Activated T-cell treated with anti-CD3 and anti-CD28 coated beads for 4 hours (primary cell): ENCODE measurements at places on chromosomes 3 and 15.

DNA sequence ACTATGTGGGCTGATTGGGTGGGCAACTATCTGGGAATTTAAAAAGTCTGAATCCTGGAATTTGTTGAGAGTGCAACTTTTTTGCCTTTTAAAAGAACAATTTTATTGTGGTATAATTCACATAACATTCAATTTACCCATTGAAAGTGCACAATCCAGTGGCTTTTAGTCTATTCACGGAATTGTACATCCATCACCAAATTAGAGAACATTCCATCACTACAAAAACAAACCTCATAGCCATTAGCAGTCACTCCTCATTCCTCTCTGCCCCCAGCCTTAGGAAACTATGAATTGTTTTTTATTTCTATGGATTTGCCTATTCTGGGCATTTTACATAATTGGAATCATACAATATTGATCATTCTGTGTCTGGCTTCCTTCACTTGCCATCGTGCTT is 101.8 kb upstream of the ALDH1A3 start:
- no peak for DNase-seq

DNA sequence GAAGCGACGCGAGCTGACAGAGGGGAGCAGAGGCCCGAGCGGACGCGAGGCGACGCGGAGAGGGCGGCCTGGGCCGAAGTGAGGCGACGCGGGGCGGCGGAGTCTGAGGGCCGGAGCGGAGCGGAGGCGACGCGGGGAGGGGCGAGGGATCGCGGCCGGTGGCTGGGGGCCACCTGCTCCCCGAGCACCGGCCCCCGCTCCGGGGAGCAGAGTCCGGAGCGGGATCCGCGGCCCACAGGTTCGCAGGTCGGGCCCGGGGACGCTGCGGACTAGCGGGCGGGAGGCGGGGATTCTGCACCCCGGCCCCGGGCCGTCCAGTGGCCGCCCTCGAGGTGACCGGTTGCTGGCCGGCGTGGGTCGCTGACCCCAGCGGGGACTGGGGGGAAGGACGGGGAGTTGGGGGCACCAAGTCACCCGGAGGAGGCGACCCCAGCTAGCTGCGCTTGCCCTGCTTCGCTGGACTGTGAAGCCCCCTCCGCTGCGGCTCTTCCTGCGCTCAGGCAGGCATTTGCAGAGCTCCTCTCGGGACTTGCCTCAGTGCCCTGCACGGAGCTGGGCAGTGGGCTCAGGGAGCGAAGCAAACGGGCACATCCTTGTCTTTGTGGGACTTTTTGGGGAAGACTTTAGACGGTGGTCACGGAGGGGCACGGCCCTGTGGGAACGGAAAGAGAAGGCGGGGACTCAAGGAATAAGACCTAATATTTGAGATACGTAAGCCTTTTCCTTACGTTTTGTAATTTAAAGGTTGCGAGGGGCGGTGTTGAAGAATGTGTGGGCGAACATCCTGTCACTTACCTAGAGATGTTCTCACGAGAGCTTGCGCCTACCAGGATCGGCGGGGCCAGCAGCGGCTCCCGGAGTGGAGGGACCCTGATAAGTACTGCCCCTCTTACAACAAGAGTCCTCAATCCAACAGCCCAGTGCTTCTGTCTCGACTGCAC is 566 bp downstream of the HMCES start:
- DNase-seq = peak; percentile 44

DNA sequence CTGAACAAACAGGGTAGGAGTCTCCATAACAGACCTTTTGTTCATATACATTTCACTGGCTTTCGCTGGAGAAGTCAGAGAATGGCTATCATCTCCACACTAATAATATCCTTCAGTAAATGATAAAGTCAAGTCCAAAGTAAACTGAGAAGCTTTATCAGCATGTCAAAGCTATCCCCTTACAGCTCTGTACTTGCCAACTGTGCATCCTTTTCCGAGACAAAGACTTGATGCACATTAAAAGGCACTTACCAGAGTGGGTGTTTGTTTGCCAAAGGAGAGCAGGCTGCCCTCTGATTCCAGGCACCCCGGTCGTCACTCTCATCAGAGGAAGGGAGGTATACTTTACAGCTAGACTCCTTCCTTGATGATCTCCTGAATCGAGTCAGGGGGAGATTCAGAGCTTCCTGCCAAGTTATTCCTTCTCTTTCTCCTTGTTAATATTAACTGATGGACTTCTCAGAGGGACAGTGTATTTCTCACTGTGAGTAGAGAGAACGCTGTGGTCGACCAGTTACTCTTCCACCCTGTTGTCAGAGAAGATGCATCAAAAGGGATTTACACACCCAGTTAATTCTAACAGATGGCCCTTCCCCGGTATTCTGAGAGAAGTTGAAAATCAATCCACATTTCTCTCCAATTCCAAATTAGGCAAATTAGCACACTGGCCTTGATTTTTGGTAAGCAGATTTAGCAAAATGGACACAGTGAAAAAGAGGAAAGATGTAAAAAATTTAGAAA is 504.7 kb upstream of the NR2F2 start:
- DNase-seq = no peak

DNA sequence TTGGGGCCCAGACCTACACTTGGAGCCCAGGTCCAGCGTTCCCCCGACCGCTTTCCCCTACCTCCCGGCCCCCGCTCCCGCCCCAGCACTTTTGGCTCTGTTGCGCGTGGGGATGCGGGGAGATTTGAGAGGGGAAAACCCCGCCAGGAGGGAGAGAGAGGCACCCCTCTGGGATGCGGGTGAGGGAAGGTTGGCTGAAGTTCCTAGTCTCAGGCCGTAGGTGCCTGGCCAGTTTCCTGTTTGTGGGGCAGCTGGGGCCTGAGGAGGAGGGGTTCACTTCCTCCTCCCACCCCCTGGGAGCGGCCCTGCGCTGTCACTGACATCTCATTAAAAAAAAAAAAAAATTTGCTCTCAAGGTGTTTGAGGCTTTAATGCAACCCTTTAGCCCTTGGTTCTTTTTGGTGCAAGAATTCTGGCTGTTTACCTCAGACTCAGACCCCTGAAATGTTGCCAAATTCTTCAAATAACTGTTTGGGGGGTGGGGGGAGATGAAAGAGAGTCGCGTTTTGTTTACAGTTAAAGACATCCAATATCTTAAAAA is 2.6 kb downstream of the FAM43A start:
- no peak for DNase-seq

DNA sequence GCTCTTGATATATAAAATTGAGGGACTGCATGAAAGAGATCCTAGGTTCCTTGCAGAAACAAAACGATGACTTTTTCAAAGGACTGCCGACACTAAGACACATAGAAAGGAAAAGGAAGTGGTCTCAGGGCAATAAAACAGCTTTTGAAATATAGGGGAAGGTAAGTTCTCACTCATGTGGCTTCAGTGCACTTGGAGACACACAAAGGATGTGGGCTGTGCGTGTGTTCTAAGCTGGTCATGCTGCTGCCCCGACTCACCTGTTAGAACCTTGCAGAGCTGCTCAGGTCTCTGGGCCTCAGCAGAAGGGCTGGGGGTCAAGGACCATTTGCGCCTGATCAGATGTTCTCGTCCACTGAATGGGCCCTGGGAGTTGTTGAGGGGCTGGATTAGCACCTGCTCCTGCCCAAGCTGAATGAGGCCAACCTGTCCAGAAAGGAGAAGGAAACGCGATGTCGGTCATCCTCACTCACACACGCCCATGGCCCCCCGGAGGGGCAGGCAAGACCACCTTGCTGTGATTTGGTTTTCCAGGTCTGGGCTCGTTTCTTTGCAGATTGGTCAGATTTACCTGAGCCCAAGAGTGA is 11.1 kb downstream of the ADAMTS17 start:
- DNase-seq = no peak

GRCh38 chr15:42728560-42728959 is 8.4 kb downstream of the CDAN1 start:
- no peak for DNase-seq

- DNase-seq = no peak
Observed at GRCh38 chr3:184336547-184337398, 627 bp upstream of the FAM131A start.

GRCh38 chr3:48233542-48233941 is 7.4 kb upstream of the ZNF589 start:
- DNase-seq = no peak

- no peak for DNase-seq
Observed at GRCh38 chr15:91940496-91941381, 87.2 kb downstream of the SLCO3A1 start.

DNA sequence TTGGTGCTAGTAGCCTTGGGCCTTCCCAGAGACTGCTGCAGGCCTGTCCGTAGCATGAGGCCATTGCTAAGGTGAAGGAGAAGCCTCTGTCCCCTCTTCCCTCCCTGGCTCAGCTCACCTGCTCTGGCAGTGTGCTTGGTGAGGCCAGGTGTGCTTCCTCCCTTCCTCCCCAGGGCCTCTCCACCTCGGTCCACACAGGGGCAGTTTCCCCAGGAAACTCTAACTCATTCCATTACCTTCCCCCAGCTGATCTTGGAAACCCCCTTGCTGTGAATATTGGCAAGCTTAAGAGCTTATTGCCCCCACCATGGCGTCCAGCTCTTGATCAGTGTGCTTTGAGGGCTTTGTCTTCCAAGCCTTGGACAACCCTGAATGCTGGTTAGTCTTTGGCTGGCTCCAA is 52.7 kb downstream of the ZNF445 start:
- DNase-seq = no peak

- DNase-seq = no peak
Observed at GRCh38 chr15:68639926-68640600, 61.3 kb downstream of the CORO2B start.

DNA sequence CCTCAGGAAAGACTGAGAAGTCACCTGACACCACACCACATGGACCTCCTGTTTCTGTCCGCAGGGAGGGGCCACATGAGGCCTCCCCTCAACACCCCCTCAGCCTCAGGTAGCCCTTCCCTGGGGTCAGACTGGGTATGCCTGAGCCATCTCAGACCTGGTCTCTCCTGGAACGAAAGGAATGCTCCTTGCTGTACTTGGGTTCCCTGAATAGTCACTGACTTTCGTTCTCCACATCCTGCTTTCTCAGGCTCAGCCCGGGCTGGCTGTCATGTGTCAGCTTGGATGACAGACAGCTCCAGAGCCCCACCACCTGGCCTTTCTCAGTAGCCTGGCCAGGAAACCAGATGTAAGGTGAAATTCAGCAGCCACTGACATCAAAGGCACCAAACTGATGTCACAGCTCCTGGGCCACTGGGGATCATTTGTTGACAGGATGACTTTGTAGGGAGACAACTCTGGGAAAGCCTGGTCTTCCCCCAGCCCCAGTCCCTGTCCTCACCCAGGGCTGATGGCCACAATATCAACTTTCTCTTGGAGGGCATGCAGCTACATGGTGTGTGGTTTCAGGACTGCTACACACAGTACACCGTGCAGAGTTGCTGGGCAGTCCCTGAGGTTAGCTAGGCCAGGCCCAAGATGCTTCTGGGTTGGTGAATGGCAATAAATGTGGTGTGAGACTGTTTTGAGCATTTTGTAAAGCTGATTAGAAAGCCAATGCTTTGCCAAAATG is 141.4 kb upstream of the MRPS22 start:
- DNase-seq = no peak

GRCh38 chr3:187456250-187456649 is 88.1 kb downstream of the RTP4 start:
- DNase-seq = no peak
